ENCODE measurements at places on chromosomes 4 and X. TPM values are rescaled to one million over a fixed set of nuclear protein-coding genes. Genes with fewer than 3 reads are reported as not detected.

DNA sequence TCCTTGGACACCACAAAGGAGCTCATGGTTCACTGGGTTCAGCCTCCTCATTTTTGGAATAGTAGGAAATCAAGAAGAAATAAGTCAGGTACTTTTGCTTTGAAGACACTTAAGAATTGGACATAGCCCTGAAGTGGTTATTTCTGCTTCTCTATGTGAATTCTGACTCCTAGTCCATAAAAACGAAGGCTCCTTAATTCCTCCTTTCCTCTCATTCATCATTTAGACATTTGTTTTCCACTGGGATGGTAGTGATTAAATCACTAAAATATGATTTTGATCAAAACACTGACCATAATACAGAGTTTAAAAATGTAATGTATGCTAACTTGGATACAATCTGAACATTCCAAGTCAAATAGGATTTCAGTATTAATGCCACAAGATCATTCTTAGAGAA is 34.7 kb upstream of the CYP2U1 start:
- no peaks in the 10 kb centered on the region for H3K27me3 ChIP-seq
- no peak overlapping the region for H3K4me3 ChIP-seq
- H3K27ac ChIP-seq = no peak overlapping the region
- H3K36me3 ChIP-seq = no peaks in the 10 kb centered on the region
- no peaks in the 10 kb centered on the region for H3K4me1 ChIP-seq

DNA sequence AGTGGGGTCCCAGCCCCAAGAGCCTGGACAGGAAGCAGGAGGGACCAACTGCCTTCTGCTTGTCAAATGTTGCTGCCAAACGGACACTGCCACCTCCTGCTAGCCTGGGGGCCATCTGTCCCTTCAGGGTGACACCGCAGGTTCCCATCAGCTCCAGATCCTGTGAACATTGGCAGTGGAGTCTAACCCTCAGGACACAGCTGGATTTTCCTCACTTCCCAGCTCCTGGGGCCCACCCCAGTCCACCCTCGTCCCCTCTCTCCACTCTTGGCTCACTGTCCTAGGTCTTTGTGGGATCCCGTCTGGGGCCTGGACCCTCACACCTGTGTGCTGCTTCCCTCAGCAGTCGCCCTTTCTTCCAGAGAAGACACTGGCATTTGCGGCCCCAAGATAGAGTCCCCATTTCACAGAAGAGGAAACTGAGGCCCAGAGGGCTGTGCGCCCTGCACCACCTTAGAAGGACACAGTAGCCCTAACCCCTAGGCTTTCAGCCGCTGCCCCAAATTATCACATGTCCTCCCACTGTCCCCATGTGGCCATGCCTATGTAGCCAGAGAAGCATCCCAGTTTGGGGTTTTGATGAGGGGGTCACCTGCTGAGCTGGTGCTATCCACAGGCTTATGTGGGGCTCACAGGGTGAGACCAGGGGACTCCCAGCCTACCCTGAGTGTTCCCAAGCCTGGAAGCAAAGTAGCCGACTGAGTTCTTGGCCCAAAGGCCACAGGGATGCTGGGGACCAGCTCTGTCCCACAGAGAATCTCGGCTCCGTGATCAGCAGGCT is 20.1 kb downstream of the PPP2R2C start:
- H3K27me3 ChIP-seq = no peaks in the 10 kb centered on the region
- H3K4me1 ChIP-seq = no peaks in the 10 kb centered on the region
- no peak for DNase-seq
- H3K4me3 ChIP-seq = no peak overlapping the region
- no peak overlapping the region for H3K27ac ChIP-seq

DNA sequence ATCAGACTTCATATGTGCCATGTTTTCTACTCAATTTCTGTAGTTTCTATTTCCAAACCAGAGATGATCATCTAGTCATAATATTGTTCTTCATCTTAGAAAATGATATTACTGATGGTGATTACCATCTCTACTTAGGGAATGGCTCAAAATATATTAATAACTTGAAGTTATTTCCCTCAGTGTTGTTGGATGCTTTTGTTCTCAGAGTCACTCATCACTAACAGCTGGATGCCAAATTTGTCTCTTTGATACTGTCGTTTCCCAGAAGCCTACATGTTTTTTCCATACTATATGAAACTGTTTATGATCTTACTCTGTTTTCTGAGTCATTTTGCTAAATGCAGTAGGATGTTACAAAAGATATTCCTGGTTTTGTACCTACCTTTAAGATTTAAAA is 8.9 kb downstream of the PGAM4 start:
- H3K4me3 ChIP-seq = no peak overlapping the region
- no peaks in the 10 kb centered on the region for H3K4me1 ChIP-seq
- H3K36me3 ChIP-seq = no peaks in the 10 kb centered on the region

DNA sequence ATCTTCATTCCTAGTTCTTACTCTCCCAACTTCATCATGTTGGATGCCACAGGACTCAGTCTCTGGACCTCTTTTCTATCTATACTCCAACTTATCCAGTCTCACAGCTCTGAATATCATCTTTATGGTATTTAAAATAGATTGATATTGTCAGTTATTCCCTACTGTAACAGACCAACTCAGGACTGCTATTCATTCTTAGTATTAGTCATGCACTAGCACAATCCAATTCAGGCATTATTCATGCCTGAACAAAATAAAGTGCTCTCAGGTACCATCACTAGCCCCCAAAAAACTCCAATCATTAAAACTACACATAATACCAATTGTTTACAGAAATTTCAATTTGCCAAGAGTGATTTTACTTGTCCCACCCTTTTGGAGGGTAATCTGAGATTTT is 37.7 kb downstream of the FRYL start:
- H3K27ac ChIP-seq = no peak overlapping the region
- no peak for DNase-seq
- peaks cover 7% of the 10 kb centered on the region for H3K4me1 ChIP-seq
- no peaks in the 10 kb centered on the region for H3K27me3 ChIP-seq
- H3K36me3 ChIP-seq = no peaks in the 10 kb centered on the region

BEX1 gene
- polyA plus RNA-seq = 17.1 TPM

HSD17B10 gene
- 85.1 TPM for polyA plus RNA-seq

SORCS2 gene
- 10.9 TPM for polyA plus RNA-seq

MTMR8 gene
- 1.3 TPM for polyA plus RNA-seq
